Fibroblast of mammary gland (primary cell): ENCODE measurements at places on chromosomes 4 and X.
A peak's percentile ranks its signal among the peaks of the same experiment; 100 is the strongest.

DNA sequence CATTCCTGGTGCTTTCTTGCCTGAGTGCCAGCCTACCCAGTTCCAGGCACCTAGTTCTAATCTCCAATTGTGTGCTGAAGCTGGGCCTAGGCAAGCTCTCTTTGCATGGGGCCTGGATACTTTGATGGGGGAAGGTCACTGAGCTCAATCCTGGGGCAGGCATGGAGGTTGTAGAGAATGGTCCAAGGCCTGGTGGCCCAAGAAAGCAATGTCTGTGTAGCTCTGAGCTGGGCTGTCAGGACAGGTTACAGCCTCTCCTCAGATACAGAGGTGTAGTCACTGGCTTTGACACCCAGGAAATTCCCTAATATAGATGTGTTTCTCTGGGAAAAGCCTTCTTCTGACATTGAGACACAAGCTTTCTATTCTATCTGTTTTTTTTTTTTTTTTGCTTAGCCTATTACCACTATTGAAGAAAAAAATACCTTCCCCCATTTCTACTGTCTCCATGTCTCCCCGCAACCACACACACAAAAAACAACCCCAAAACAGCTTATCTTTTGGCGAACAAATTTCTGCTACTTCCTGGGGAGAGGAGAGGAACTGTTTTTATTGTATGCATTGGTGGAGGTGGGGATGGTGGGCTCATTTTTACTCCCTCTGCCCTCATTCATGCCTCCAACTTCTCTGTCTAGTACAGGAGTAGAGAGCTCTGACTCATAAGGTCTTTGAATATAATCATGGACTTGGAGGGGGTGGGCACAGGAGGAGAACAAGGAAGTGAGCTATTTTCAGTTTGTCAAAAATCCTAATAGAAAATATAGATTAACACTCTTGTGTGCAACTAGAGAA is 66.7 kb upstream of the DHX15 start:
- no peak for DNase-seq

GRCh38 chr4:119525005-119525749 is 103.4 kb downstream of the PDE5A start:
- peak; percentile 83 for DNase-seq

- peak; percentile 57 for DNase-seq
These were observed 138.0 kb downstream of the RBMX2 start for GRCh38 chrX:130539721-130540321.

GRCh38 chr4:76203541-76203940 is 10.1 kb downstream of the SCARB2 start:
- no peak for DNase-seq

DNA sequence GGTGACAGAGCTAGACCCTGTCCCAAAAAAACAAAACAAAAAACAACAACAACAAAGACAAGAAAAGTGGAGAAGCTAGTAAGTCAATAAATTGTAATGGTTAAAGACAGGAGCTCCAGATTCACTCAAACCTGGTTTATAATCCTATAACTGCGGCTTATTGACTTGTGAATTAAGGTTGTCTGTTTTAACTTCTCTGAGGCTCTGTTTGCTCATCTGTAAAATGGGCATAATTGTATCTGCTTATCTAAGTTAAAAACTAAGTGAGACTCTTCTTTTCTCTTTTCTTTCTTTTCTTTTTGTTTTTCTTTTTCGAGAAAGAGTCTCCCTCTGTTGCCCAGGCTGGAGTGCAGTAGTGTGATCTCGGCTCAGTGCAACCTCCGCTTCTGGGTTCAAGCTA is 84.9 kb downstream of the SOWAHB start:
- no peak for DNase-seq

- peak; percentile 97 for DNase-seq
These were observed 6.8 kb upstream of the OCIAD2 start for GRCh38 chr4:48913346-48913745.

DNA sequence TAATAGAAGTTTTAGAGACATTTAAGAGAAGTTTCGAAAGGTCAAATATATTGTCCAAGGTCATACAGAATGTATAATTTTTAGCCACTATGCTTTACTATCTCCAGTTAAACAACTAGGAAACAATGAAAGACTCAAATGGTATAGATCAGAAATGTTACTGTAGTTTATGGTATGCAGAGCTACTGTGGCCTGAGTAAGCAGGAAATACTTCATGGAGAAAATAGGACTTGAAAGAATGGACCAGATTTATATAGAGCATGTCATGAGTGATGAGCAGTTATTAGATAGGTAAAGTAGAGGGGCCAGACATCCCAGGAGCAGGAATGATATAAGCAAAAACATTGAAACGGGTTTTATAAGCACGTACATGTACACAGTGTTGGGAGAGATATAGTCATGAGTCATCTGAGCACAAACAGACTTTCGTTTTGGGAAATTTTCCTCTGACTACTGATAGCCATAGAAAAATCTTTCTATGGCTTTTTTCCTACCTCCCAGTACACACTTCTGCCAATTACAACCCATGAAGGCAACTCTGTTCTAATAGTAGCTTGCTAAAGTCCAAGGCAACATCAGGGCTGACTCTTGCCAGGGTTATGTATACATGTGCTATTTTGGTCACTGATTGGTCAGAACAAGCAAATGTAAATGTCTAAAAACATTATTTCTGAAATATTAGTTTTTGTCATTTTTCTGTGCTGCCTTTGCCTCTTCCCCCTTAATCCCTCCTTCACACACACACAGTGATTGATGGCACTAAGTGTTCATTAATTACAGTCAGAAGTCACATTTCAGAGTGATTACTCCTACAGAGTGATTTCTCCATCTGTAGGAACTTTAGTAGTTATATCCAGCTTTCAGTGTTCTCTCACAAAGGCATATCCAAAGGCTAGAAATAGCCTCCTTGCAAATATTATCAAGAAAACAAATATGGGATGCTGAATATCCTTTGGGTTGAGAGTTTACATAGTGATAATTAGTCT is 198.7 kb downstream of the ENOX2 start:
- peak; percentile 44 for DNase-seq

- DNase-seq, result no peak
These were observed 639.5 kb upstream of the AADAT start for GRCh38 chr4:170729236-170729635.

DNA sequence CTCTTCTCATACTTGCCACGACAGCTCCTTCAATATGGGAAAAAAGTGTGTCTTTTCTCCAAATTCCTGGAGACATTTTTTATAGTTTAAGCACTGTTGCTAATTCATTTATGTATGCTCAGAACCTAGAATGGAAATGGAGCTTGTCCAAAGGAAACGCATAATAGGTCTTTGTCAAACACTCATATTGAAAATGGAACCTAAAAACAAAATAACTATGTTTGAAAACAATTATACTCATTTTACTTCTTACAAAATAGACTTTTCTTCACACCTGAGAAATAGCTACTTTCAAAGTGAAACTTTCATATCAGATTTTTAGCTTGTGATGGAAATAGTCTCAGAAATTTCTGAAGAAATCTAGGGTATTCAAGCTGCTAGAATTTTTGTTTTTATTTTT is 529.7 kb upstream of the BOD1L1 start:
- no peak for DNase-seq

DNA sequence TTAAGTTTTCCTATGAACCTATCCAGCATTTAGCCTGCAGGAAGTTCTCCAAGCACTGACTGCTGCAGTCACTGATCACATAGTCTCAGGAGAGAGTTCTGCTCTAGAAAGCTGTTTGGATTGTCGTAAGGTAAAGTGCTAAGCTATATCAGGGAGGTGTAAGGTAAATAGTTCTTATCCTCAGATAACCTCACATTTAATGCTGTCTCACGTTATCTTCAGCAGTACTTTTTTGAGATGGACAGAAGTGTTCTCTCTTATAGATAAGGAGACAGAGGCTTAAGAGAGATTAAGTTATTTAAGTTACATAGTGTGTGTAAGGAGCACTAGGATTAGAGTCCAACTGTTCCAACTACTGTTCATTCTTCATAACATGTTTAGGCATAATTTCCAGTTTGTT is 77.9 kb downstream of the STIM2 start:
- DNase-seq, result no peak

- peak; percentile 30 for DNase-seq
These were observed 8.0 kb downstream of the ZNF827 start for GRCh38 chr4:145930592-145930991.

DNA sequence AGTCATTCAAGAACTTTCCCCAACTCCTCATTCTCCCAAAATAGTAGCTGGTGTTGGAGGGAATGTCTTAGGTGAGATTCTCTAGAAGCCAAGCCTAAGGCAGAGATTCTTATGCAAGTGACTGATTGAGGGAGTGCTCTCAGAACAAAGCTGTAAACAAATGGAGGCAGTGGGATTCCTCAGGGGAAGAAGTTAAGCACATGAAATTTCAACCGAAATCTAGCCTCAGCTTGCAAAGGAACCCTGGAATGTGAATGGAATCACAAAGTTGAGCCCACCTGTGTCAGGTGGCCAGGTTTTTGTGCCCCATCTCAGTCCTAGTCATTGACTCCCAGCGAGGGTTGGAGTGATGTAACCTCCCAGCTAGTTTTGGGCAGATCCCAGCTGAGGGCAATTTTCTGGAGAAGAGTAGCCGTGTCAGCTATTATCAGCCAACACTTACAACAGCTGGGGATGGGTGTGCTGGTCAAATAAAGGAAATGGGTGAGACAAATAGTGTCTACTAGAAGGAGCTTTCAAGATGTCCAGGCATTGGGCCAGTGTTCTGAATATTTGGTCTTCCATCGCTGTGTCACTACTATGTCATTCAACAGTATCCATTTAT is 29.7 kb upstream of the FGF2 start:
- DNase-seq, result no peak

DNA sequence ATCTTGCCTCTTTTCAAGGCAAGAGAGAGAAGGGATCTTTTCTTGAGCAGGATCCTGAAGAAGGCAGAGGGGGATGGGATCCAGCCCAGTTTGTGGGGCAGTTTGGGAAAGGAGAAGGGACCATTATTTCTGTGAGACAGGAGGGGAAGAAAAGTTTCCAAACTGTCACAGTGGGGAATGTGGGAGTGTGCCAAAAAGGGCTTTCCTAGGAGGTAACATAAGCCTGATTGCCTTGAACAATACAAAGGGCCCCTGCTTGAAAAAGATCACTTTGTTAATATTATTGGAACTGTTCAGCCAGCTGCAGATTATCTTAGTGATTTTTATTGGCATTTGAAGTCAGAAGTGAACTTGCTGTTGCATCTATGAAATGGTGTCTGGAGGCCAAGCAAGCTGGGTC is 55.2 kb downstream of the MTM1 start:
- DNase-seq, result no peak

- DNase-seq, result peak; percentile 42
These were observed 12.7 kb downstream of the ACOX3 start for GRCh38 chr4:8427761-8428287.

DNA sequence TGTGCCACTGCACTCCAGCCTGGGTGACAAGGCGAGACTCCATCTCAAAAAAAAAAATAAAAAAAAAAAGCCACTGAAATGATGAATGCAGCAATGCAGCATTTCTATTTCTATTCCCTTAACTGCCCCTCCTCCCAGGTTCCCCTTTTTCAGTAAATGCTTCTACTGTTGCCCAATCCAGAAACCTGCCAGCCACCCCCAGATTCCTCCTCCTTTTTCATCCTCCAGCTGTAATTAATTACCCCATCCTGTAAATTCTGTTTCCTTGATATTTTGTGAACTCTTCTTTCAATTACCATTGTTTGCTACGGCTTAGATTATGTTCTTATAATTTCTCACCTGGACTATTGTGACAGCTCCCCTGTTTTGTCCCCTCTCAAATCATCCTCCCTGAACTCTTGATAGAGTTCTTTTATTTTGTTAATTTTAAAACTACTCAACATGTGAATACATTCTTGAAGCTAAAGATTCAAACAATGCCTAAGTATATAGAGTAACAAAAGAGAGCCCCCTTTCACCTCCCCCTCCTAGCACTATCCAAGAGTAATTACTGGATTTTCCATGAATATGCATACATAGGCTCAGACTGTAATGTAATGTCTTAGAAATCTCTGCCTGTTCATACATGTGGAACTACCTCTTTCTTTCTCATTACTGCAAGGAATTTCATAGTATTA is 140.6 kb upstream of the GPC4 start:
- peak; percentile 11 for DNase-seq

DNA sequence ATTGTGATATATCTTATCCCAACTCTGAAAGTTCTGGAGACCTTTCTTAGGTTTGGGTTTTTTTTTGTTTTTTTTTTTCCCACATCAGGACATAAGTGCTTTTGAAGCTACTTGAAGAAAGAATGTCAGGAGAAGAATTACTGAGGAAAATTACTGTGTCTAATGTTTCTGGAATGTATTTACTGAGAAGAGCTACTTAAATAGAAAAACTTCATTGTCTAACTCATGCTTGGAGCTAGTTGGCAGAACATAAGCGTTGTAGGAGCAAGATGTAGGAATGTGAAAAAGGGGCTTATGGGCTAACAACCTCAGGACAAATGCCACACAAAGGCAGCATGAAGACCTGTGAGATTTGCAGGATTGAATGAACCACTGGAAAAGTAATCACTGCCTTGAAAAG is 166.6 kb upstream of the GLRA2 start:
- DNase-seq, result peak; percentile 25

- no peak for DNase-seq
These were observed 39.8 kb downstream of the AFF1 start for GRCh38 chr4:86974551-86974994.

GRCh38 chr4:41294445-41295062 is 37.8 kb downstream of the UCHL1 start:
- peak; percentile 8 for DNase-seq

- no peak for DNase-seq
These were observed 167.8 kb downstream of the AFAP1 start for GRCh38 chr4:7771541-7772507.

DNA sequence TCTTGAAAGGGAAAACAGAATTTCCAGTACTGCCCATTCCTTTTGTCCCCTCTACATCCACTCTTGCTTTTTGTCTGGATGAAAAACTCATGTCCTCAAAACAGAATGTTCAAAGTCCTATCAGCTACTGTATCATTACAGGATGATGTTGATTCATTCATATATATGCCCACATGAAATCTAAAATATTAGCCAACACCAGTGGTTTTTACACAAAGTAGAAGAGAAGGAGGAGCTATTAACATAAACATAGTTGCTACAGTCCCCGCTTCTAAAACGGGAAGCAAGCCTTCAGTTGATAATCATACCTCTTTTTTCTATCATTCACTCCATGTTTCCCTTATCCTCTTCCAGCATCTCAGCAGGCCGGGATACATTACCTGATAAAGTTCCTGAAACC is 7.7 kb upstream of the THOC2 start:
- no peak for DNase-seq

- no peak for DNase-seq
These were observed 9.0 kb upstream of the CD99L2 start for GRCh38 chrX:150907474-150907873.

DNA sequence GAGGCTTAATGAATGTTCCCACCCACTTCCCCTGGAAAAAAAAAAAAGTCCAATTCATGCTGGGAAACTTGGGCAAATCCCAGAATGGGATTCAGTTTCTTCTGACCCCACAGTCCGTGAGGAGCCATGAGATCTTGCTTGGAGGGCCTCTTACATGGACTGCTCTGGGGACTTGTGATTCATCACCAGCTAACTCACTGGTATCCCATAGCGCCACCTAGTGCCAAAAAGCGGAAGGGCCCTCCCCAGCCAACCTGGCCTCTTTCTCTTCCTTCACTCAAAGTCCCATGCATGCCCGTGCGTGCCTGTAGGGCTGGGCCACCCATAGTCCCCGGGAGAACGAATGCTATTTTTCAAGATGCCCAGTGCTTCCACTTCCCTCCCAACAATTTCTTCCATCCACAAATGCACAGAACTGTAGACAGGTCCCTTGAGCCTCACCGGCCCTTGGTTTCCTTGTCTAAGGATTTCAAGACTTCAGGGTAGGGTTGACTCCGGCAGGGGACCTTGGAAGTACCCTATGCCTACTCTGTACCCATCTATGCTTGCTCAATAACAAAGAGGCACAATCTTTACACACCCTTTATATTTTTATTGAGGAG is 5.1 kb downstream of the RTL5 start:
- DNase-seq, result peak; percentile 92

GRCh38 chrX:38112566-38112965 is 106.2 kb downstream of the SYTL5 start:
- DNase-seq, result no peak
